A549 treated with CpdA at 1 μM for 4 hours (cell line): ENCODE measurements at places on chromosomes 1 and 21. TPM values are rescaled to one million over a fixed set of nuclear protein-coding genes. Genes with fewer than 3 reads are reported as not detected.

The GJC2 gene
- total RNA-seq: 0.31 to 0.56 TPM (median 0.45 TPM) in 5 replicates

The TRIM62 gene
- total RNA-seq: 2.0 to 2.3 TPM (median 2.1 TPM) in 5 replicates

The TMEM269 gene
- total RNA-seq: 0.07 to 0.40 TPM (median 0.10 TPM) in 4 of 5 replicates, not detected in the other

The KRTAP12-2 gene
- not detected in 5 replicates for total RNA-seq
